ENCODE measurements at places on chromosomes 16 and 17.
A peak's percentile ranks its signal among the peaks of the same experiment; 100 is the strongest.

- DNase-seq = no peak
Measured at GRCh38 chr17:14616528-14616927, 315.6 kb downstream of the HS3ST3B1 start.

- DNase-seq = no peak
Measured at GRCh38 chr16:65415460-65415859, 293.6 kb upstream of the CDH11 start.

DNA sequence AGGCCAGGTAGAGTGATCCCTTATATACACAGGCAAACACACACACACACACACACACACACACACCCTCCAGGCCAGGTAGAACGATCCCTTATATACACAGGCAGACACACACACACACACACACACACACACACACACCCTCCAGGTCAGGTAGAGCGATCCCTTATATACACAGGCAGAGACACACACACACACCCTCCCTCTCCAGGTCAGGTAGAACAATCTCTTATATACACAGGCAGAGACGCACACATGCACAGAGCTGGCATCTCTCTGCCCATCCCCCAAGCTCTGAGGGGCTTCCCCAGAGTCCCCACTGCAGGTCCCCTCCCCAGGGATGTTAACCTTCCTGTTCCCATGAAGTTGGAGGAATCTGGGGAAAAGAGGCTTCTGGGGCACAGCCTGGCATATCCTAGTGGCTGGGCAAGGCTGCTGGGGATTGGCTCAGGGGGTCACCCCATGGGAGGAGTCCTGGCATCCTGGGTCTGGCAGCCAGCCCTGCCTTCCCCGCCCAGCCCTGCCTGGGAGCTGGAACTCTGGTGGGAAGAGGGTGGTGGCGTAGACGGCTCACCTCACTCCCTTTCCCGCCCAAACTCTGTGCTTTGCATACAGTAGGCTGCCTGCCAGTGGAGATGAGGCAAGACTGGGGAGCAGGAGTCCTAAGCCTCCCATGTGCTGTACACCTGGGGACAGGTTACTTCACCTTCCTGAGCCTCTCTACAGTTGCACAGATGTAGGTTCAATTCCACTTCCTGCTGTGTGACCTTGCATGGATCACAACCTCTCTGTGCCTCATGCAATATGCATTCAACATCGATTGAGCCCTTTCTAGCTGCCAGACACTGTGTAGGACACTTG lies 41.8 kb downstream of the TEKT5 start:
- DNase-seq = no peak

DNA sequence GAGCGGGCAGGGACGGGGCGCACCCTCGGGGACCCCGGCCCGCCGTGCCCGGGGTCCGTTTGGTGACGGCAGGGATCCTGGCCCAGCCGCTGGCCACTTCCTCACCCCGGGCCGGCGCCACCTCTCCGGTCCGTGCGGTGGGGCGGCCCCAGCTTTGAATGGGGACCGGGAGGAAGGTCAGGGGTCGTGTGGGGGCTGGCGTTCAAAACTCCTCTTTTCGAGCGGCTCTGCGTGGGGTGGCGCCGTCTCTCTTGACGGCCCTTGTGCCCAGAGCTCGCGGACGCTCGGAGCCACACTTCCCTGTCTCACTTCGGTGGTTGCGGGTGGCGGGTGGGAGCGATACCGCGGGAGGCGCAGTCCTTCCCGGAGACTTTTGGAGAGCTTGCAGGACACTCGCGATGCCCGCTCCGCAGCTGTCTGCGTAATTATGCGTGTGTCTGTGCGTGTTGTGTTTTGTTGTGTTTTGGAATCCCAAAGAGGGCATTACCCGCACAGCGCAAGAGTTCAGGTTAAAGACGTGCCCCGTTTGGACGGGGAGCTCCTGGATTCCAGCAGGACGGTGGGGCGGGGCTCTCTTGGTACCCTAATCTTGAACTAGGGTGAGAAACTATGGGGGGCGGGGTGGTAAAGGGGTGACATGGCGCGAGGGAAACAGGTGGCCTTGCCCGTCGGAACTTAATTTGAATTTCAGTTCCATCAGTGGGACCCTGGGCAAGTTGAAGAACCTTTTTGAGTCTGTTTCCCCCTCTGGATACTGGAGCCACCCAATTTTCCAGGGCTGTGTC lies 637 bp downstream of the PLCG2 start:
- peak; percentile 23 for DNase-seq

DNA sequence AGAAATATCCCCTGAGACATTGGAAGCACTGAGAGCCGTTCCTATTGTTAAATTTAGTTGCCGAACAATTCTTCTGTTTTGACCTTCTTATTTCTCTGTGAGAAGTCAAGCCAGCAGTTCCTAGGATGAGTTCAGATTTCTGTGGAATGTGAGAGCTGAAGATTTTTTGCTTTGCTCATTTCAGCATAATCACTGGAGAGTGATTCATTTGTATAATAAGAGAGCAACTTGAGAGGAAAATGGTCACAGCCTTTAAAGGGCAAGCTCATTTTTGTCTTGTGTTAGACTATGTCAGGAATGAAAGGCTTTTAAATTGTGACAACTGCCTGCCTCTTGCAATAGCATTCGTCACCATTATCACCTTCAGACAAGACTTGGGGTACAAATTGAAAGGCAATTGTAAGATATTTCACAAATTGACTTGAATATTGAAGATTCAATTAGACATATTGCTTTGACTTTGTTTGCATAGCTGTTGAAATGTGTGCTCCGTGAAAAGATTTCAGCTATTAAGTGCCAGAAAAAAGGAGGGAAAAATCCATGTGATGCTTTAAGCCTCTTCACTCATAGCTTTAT lies 900.0 kb upstream of the GOT2 start:
- DNase-seq = no peak
